Muscle of leg (tissue), 16 donors: ENCODE measurements at places on chromosomes 4 and X.

DNA sequence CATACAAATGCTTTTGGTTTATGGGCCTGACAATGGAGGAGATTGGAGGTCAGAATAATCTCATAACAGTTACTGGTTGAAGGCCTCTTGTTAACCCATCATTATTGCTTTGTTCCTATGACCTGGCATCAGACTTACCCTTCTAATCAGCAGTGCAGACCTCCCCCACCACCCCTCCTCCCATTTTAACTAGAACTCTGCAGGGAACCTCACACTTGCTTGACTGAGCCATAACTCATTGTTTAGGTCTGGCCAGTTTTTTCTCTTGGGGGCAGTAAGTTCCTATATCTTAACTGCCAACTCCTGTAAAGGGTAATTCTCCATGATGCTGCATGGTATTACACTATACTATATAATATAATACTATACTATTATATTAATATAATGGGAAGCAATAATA is 609.3 kb downstream of the IL1RAPL1 start:
- H3K4me1 ChIP-seq, result no peaks in the 10 kb centered on the region
- no peak overlapping the region for H3K27ac ChIP-seq
- no peak for DNase-seq
- no peak overlapping the region for H3K4me3 ChIP-seq
- no peaks in the 10 kb centered on the region for H3K36me3 ChIP-seq

DNA sequence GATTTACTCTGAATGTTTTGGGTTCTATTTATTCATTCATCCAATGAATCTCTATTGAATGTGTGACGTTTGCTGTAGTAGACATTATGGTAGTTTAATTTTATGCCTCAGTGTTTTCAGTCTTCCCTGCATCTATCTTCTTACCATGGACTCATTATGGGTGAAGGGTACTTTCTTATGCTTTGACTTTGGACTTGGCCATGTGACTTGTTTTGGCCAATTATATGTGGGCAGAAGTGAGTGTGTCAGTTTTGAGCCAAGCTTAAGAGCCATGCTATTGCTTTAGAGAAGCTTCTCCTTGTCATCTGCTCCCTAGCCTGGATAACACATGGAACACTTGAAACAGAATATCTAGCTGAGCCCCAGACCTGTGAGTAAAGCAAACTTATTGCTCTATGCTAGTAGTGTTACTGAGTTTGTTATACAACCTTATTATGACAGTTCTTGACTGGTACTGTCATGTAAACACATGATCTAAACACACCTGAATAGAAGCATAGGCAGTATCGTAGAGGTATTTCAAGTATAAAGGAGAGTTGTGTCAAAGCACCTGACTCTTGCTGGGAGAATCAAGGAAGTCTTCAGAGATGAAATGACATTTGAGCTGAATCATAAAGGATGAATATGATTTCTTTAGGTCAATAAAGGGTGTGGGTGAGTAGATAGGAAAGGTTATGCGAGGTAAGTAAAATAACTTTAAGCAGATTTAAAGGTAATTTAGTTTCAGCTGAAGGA is 128.4 kb downstream of the NAA11 start:
- DNase-seq, result no peak
- no peaks in the 10 kb centered on the region for H3K27me3 ChIP-seq
- no peaks in the 10 kb centered on the region for H3K36me3 ChIP-seq

- no peaks in the 10 kb centered on the region for H3K4me1 ChIP-seq
- H3K27ac ChIP-seq, result no peak overlapping the region
- H3K36me3 ChIP-seq, result no peaks in the 10 kb centered on the region
- no peaks in the 10 kb centered on the region for H3K27me3 ChIP-seq
Observed at GRCh38 chr4:109592367-109592766, 32.3 kb downstream of the MCUB start.

DNA sequence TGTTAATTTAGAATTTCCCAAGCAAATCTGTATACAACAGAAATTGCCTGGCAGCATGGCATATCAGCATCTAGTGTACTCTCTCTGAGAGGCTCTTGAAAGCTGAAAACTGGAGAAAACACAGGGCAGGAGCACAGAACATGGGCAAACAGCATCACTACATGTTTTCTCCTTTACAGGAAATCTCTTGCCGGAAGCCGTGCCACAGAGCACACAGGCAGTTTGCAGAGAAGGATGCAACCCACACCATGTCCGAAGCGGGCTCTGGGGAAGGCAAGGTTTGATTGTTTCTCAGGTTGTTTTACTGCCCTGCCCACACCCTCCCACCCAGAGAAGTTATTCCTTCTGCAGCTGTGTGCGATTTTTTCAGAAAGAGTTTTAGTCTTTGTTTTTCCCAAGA is 41.1 kb upstream of the FAM9C start:
- DNase-seq, result no peak
- peaks cover 10% of the 10 kb centered on the region for H3K4me1 ChIP-seq
- H3K36me3 ChIP-seq, result no peaks in the 10 kb centered on the region

- H3K27ac ChIP-seq, result peak overlapping the region; percentile 53
- peaks cover 8% of the 10 kb centered on the region for H3K27me3 ChIP-seq
- H3K4me1 ChIP-seq, result peaks cover 3% of the 10 kb centered on the region
- no peak overlapping the region for H3K4me3 ChIP-seq
- peak; percentile 94 for DNase-seq
Observed at GRCh38 chrX:68440940-68441339, 7.6 kb upstream of the OPHN1 start.

DNA sequence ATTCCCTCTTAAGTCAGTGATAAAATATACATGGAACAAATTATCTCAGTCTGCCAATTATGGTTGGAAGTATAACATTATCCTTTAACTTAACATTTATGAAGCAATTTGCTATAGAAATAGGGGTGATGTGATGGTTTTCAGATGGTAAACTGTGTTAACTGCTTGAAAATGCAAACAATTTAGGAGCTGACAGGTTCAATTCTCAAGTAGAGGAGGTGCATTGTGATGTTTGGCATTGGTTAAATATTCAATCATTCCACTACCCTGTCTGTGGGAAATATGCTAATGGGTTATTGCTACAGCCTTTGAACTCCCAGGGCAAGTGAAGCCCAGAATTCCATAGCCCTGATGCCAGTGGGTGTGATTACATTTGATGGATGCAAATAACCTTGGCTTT is 243.4 kb upstream of the GK2 start:
- no peaks in the 10 kb centered on the region for H3K36me3 ChIP-seq
- H3K27ac ChIP-seq, result no peak overlapping the region
- H3K27me3 ChIP-seq, result no peaks in the 10 kb centered on the region
